ENCODE measurements at places on chromosomes 13 and 19.

GRCh38 chr19:1532003-1532402 is 8.1 kb downstream of the PLK5 start:
- no peak for DNase-seq

DNA sequence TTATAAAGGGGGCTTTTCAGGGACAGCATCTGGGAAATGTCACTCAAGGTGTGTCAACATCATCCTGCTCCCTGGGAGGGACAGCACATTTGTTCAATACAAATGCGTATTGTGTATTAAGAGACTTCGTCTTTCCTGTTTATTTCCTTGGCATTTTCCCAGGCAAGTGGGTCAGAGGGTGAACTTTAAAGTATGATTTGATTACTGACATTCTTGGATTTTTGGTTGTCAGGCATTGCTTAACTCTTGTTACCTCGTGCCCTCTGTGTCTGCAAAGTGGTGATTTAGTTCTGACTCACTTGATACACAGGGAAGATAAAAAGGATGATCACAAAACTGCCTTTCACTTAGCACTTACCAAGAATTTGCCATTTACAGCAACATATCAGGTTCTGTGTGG is 292.7 kb downstream of the SUCLA2 start:
- peak; percentile 7 for DNase-seq

GRCh38 chr13:42420304-42420703 is 148.4 kb downstream of the AKAP11 start:
- DNase-seq, result no peak

GRCh38 chr13:77579959-77580358 is 44.5 kb downstream of the SCEL start:
- DNase-seq, result no peak

DNA sequence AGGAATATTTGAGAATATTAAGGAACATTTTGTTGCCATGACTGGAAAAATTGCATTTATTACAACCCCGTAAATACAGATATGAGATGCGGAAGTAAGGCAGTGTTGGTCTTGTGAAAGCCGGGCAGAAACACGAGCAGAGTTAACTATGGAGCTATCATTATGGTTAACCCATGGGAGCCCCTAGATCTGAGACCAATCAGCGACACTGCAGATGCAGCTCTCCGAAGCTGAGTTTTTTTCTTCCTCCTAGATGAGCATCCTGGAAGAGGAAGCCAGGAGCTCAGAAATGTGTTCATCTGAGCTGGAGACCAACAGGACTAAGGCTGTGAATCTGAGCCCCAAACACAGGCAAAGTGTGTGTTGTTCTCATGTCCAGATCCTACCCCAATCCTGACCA is 123.0 kb upstream of the KL start:
- no peak for DNase-seq

DNA sequence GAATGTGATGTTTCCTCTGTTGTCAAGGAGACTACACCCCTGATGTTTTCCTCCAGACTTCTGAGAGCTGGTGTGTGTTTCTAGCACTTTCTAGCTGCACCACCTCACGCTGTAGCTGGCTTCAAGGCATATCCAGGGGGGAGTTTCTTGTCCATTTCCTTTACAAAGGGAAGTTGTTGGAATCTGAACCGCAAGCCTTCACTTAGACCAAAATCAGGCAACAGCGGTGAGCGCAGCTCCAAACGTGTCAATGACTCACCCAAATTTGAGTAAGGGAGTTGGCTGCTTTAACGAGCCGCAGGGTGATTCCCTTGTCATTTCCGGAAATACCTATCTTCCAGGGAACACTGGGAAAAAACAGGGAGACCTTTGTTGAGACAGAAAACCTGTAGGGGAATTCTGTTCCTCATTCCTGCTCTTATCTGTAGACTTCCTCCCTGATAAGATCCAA is 2.5 kb downstream of the LDLR start:
- DNase-seq, result peak; percentile 67
